ENCODE measurements at places on chromosomes 5 and 9. TPM values are rescaled to one million over a fixed set of nuclear protein-coding genes. Genes with fewer than 3 reads are reported as not detected.

ENTPD2 gene
- 1.5 TPM for total RNA-seq

DNA sequence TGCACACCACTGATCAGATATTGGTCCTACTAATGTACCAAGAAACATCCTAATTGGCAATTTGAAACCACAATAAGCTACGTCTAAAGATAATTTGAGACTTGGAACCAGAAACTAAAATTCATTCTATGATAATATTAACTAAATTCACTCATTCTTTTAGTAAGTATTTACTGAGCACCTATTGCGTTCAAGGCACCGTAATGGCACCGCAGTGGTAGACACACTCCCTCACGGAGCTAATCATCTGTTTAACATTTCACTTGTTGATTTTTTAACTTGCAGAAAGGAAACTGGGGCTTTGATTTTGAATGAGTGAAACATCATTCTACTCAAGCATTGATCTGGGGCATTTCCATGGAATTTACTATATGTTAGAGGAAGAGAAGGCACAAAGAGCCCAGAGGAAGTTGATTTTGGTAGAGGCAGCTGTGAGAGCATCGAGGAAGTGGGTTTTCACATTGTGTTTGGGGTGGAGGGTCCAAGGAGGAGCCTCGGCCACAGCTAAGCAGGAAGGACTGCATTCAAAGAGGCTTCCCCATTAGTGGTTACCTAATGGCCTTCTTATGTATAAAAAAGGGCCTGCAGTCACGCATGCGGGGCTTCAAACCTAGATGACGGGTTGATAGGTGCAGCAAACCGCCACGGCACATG, 7.1 kb downstream of the RAPGEF1 start:
- no peak for DNase-seq

DNA sequence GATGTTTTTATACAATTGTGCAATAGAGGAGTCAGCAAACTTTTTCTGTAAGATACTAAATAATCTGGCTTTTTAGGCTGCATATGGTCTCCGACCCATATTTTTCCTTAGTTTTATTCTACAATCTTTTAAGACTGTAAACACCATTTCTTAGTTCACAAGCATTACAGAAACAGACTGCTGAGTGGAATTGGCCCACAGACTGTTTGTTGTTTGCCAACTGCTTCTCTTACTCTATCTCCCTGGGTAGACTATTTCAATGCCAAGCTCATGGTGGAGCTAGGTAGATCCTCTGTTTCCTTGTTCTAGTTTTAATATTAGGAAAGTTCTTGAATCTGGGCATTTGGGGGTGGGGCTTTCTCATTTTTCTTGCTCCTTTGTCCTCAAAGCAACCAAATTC, 857.6 kb downstream of the TLE1 start:
- DNase-seq: no peak

DNA sequence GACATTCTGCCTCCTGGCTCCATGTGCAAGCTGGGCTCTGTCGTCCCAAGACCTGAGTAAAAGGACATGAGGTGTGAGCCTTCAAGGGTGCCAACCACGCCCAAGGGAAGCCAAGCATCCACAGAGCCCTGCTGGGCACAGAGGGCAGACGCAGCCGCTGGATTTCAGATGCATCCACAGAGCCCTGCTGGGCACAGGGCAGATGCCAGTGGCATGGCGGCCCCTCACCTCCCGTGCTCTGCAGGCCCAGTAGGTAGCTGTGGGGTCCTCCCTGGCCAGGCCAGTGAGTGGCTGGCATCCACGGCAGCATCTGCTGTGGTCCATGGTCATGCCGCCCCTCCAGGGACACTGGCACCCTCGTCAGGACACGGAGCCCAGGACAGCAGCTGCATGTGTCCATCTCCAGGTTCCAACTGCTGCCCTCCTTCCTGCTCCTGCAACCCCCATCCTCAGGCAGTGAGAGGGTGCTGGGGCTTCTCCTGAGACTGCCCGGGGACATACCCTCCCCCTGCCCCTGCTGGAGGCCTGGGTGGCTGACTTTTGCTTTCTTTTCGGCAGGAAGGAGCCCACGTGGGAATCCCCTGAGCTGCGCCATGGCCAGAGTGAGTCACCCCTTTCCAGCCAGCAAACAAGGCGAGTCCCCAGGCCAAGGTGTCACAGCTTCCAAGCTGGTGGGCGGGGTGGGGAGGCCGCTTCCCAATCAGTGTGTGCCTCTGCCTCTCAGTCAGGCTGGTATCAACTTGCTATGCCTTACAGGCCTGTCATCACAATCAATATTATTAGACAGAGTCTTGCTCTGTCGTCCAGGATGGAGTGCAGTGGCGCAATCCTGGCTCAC, 4.0 kb upstream of the TRAF2 start:
- no peak for DNase-seq

- no peak for DNase-seq
These were observed 1094.5 kb upstream of the CDH6 start for GRCh38 chr5:30098940-30099339.
